Mammary epithelial cell (primary cell): ENCODE measurements at places on chromosomes 5 and 9.

- no peak for DNase-seq
Observed at GRCh38 chr5:129930221-129930620, 26.0 kb downstream of the CHSY3 start.

GRCh38 chr5:58620336-58620735 is 37.5 kb downstream of the RAB3C start:
- no peak for DNase-seq

DNA sequence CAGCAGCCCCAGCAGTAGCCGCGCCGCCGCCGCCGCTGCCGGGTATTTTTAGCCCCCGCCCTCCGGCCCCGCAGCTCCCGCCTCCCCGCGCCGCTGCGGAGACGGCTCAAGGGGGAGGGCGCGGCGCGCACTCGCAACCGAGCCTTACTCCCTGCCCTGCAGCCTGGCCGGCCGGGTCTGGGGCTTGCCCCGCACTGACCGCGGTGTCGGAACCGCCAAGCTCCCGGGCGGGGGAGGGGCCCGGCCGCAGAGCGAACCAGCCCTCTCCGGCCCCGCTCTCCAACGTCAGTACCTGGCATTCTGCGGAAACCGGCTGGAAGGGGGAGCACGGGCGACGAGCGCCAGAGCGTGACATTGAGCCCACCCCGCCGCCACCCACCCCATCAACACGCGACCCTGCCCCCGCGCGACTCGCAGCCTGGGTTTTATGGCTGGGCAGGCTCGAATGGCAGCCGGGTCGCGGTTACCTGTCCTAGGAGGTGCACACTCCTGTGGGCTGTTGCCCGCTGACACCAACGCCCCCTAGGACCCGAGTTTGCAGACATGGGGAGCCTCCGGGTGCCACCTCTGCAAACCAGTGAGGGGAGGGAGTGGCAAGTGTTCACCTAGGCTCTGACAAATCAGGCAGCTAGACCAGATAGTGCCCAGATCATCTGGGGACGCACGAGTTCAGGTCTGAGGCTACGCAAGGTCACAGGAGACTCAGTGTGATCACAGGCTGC is at the start of gene ACSL6:
Gene ACSL6 (minus strand): TSS at position 37 of the 722 bp plus-strand sequence. CDS start 105 bp downstream, outside the sequence.
- DNase-seq: no peak

DNA sequence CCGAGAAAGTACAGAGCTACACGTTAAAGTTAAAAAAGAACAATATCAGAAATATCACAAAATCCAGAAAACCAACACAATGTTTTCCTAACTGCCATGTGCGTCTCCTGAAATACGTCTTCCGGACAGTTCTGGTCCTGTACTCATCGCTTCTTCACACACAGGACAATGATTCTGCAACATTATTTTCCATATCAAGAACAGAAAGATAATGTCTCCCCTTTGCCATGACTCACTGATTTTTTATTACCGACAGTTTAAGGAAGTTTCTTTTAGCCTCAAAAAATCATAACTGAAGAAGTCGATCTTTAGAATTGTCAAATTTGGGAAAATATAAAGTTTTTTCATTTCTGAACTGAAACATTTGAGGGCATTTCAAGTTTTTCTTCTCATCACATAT is 2.5 kb downstream of the TBC1D9B start:
- DNase-seq: no peak

DNA sequence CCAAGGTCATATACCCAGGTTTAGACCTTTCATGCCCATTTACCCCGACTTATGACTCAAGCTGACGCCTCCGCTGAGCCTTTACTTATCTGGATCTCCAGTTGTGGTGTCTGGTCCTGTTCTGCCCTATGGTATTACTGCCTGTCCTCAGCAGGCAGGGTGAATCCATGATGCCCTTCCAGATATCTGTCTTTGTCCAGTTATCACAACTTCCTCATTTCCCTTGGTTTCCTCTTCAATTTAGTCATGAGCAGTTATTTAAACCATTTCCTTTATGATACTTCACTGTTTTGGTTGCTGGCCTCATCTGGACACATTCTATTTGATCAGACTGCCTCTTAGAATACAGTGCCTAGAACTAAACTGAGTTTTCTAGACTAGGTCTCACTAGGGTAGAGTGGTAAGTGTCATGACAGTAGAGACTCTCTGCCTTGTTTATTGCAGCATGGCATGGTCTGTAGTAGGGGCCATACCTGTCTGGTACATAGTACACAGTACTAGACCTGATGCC is 93.3 kb downstream of the MELK start:
- no peak for DNase-seq

DNA sequence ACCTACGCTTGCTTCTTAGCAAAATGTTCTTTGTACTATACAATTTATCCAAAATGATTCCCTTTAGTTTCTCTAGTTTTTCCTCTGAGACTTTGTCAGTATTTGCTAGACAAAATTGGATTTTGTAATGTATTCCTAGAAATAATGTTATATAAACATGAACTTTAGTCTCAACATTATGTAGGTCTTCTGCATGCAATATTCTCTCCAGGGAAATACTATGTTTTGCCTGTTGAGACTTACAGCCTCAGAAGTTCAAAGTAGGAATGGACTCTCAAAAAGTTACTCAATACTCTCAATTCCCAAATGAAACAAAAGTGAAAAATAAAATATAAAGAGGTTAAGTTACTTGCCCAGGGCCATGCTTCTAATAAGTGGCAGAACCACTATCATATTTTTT is 24.8 kb upstream of the SMC2 start:
- DNase-seq: no peak

GRCh38 chr9:37929441-37929895 is 25.5 kb upstream of the SLC25A51 start:
- DNase-seq: no peak

DNA sequence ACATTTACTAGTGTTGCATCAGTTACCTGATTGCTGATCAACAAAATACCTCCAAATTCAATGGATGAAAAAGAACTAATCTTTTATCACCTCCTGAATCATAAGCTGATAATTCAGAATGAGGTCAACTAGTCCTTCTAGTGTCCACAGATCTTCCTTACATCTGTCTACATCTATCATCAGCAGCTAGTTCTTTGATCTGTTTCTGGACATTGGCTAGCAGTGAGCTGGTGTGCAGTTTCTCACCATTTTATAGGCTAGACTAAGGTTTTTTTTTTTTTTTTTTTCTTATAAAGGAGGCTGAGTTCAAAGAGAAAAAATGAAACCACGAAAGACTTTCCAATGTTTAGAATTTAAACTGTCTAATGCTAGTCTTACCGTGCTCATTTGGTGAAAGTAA is 534.3 kb upstream of the ST8SIA4 start:
- DNase-seq: no peak

DNA sequence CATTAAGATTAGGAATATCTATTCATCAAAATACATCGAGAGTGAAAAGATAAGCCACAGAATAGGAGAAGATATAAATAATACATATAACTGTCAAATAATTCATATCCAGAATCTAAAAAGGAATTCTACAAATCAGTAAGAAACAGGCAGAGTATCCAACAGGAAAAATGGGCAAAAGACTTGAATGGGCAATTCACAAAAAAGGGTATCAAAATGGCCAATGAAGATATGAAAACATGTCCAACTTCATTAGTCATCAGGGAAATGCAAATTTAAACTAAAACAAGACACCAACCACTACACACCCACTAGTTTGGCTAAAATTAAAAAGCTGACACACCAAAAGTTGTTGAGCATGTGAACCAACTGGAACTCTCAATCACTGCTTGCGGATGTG is 206.9 kb upstream of the TBC1D2 start:
- DNase-seq: no peak

GRCh38 chr5:38715696-38716095 is 130.1 kb upstream of the OSMR start:
- peak; percentile 52 for DNase-seq
